ENCODE measurements at places on chromosomes 6 and 20.

DNA sequence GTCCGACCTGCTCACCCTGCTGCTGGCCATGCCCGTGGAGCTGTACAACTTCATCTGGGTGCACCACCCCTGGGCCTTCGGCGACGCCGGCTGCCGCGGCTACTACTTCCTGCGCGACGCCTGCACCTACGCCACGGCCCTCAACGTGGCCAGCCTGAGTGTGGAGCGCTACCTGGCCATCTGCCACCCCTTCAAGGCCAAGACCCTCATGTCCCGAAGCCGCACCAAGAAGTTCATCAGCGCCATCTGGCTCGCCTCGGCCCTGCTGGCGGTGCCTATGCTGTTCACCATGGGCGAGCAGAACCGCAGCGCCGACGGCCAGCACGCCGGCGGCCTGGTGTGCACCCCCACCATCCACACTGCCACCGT, 885 bp downstream of the NTSR1 start:
- no peak for DNase-seq

- no peak for DNase-seq
Observed at GRCh38 chr20:14344746-14345145, 7.3 kb upstream of the FLRT3 start.

DNA sequence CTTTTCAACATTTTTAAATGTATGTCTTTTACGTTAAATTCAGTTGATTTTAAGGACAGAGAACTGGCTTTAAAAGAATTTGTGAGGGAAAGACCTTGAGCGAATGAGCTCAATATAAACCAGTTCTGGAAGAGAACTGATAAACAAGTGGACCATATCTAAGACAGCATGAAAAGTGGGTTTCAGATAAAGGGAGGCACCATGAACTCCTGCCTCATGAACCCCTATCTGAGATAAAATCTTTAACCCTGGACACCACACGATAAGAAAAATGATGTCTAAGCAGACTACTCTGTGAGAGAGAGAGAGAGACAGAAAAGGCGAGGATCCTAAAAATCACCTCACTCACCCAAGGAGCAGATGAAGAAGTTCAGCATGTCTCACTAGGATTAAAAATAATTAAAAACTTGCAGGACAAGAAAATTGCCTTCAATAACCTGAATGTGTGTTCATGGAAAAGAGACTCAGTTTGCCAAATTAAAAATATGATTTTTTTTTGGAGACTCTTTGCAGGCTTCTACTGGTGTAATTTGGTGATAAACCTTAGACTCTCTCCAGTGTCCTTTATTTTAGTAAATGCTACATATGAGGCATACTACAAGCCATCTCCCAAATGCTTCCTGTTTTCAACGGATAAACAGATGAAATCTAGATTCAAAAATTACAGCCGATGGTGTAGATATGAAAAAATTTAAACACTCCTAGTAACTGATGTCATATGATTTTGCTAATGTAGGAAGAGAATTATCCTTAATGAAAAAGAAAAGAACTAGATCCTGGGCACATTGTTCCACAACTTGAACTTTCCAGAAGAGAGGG, 299.5 kb downstream of the ADGB start:
- DNase-seq = no peak

- DNase-seq = peak; percentile 85
Observed at GRCh38 chr20:32018269-32019155, 8.3 kb downstream of the CCM2L start.

- DNase-seq = no peak
Observed at GRCh38 chr6:38445925-38446324, 193.8 kb downstream of the BTBD9 start.

- DNase-seq = no peak
Observed at GRCh38 chr6:90139272-90139817, 157.3 kb downstream of the BACH2 start.

GRCh38 chr6:111338843-111339242, 144.2 kb downstream of the REV3L start:
- DNase-seq = no peak

GRCh38 chr6:26249707-26249956, 115.4 kb upstream of the BTN3A2 start:
- DNase-seq = no peak

GRCh38 chr20:60100780-60101179, 142.6 kb downstream of the CDH26 start:
- no peak for DNase-seq

DNA sequence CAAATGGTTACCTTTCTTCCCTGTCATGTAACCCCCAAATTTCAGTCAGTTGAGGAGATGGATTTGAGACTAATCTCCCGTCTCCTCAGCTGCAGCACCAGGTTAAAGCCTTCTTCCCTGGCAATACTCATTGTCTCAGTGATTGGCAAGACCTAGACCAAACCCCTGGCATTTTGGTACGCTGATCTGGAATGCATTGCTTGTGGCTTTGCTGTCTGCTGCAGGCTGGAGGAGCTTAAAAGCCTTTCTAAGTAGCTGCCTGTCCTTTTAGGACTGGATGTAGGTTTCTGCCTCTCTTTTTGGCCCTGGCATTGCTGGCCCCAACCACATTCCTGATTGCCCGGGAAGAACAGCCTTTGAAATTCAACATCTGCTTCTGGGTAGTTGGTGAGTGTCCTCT, 729.6 kb upstream of the GJE1 start:
- no peak for DNase-seq

- no peak for DNase-seq
Observed at GRCh38 chr6:36337814-36338213, 1.1 kb upstream of the BNIP5 start.

- DNase-seq = peak; percentile 99
Observed at GRCh38 chr6:33200219-33201146, at the start of the genes RXRB and SLC39A7. TSS of gene RXRB (minus strand) at chr6:33200665. CDS start at chr6:33200476, 189 bp downstream. TSS of gene SLC39A7 (plus strand) at chr6:33200867. CDS start at chr6:33201246, 379 bp downstream.

Data from BE2C (cell line).